ENCODE measurements at places on chromosomes 5 and 9.
A peak's percentile ranks its signal among the peaks of the same experiment; 100 is the strongest.

GRCh38 chr5:148794275-148794674 is 32.1 kb upstream of the ADRB2 start:
- H3K27ac ChIP-seq, result no peak overlapping the region
- H3K4me3 ChIP-seq, result no peak overlapping the region
- H3K4me1 ChIP-seq, result no peaks in the 10 kb centered on the region
- peaks cover 25% of the 10 kb centered on the region for H3K27me3 ChIP-seq
- no peaks in the 10 kb centered on the region for H3K36me3 ChIP-seq

- DNase-seq, result peak; percentile 99
- peak within 1 kb of the TSS; percentile 93 for H3K4me3 ChIP-seq
- H3K27ac ChIP-seq, result peak within 1 kb of the TSS; percentile 92
Observed at GRCh38 chr9:137254624-137255447, at the start of gene NELFB. NELFB (plus strand) TSS chr9:137255327.

DNA sequence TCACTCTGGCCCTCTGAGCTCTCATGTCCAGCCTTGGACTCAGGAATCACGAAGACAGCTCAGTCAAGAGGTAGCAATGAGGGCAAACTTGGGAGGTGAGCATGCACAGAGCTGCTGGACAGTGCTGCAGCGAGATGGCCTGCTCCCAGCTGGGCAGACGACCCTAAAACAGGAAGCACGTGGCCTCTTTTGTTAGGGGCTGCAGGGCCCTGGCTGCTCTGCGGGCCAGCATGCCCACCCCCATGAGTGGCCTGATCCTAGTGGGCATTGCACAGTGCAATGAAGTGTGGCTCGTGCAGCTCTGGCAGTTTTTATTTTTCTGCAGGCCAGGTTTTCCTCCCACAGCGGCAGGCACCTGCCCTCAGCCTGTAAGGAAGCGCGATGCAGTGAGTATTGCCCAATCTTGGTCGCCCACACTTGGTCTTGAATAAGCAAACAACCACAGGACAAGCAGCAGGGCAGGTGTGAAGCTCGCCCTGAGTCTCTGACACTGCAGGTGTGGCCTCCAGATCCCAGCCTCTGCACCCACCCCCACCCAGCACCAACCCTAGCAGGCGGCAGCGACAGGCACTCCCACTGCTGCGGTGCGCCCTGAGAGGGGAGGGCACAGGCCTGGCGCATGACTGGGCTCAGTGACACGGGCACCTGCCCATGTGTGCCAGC is 60.8 kb downstream of the SEMA4D start:
- no peaks in the 10 kb centered on the region for H3K27me3 ChIP-seq
- no peak for DNase-seq
- H3K4me1 ChIP-seq, result peaks cover 69% of the 10 kb centered on the region

DNA sequence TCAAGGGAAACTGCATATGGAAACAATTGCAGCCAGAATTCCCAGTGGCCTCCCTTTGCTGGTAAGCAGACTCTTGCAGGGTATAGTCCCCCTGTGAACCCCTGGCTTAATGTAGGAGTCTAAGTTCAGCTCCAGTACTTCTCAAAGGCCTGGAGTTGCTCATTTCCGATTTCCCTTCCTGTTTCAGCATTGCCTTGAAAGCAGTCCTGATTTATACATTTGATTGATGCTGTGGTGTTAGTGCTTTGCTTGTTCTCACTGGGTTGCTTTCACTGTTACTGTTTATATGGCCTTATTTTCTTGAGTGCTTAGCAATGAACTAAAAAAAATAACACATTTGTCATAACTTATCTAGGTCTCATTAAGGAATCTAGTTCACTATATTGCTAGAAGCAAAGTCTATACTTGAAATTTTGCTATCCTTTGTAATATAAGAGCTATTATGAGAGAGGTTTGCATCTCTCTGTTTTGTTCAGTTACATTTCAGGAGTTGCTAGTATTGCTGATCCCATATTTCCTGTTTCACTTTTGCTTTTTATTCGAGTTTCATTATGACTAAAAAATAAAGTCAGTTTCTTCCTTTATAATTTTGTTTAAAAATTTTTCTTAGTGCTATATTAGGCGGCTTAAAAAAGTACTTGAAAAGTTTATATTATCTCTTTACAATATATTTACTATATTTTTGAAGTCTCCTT is 122.4 kb upstream of the NMUR2 start:
- H3K27me3 ChIP-seq, result peaks cover 2% of the 10 kb centered on the region
- no peak for DNase-seq
- no peak overlapping the region for H3K27ac ChIP-seq
- no peaks in the 10 kb centered on the region for H3K36me3 ChIP-seq

GRCh38 chr9:113590991-113591898 is 127.7 kb downstream of the RGS3 start:
- no peak overlapping the region for H3K4me3 ChIP-seq
- H3K36me3 ChIP-seq, result peaks cover 12% of the 10 kb centered on the region
- no peak overlapping the region for H3K27ac ChIP-seq
- peak; percentile 91 for DNase-seq
- peaks cover 46% of the 10 kb centered on the region for H3K4me1 ChIP-seq

DNA sequence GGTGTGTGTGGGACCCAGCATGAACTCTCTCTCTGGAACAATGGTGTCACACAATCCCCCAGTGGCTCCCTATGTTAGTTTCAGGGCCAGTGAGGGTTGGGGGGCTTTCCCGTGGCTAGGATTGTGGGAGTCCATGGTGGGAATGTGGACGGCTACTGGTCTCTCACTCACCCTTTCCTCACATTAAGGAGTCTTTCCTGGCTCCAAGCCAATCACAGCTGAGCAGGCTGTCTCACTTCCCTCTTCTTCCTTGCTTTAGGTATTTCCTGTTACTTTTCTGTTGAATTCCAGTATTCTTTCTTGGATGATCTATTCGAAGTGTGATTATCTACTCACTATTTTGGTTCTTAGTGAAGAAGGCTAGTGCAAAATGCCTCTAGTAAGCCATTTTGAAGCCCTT is 324.4 kb upstream of the MPDZ start:
- H3K27me3 ChIP-seq, result peaks cover 2% of the 10 kb centered on the region
- H3K36me3 ChIP-seq, result peaks cover 8% of the 10 kb centered on the region
- no peak overlapping the region for H3K27ac ChIP-seq
- peaks cover 37% of the 10 kb centered on the region for H3K4me1 ChIP-seq
- H3K4me3 ChIP-seq, result no peak overlapping the region

DNA sequence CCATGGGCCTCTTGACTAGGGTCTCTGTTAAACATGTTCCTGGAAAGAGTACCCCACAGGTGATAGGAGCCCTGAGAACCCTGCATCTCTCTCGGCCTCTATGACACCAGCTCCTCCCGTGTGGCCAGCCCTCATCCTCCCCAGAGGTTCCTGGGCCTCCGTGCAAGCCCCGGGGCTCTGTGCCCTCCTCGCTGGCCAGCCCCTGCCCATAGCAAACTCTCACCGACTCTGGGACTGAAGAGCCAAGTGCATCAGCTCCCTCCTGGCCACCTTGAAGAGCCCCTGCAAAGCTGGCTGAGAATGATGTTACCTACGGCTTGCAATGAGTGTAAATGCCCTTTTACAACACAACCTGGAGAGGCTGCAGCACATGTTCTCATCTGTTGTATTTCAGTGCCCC is 224.4 kb downstream of the ROR2 start:
- H3K27me3 ChIP-seq, result no peaks in the 10 kb centered on the region
- H3K4me3 ChIP-seq, result no peak overlapping the region
- no peak overlapping the region for H3K27ac ChIP-seq
- peaks cover 34% of the 10 kb centered on the region for H3K4me1 ChIP-seq
- DNase-seq, result no peak

GRCh38 chr5:135887881-135888614 is 7.6 kb downstream of the IL9 start:
- peaks cover 15% of the 10 kb centered on the region for H3K4me1 ChIP-seq
- H3K4me3 ChIP-seq, result no peak overlapping the region
- DNase-seq, result peak; percentile 55
- H3K27ac ChIP-seq, result no peak overlapping the region

- no peak overlapping the region for H3K4me3 ChIP-seq
- H3K27ac ChIP-seq, result no peak overlapping the region
- H3K4me1 ChIP-seq, result peaks cover 3% of the 10 kb centered on the region
Observed at GRCh38 chr5:89537800-89538199, 654.8 kb upstream of the MEF2C start.

- H3K27ac ChIP-seq, result no peak overlapping the region
- no peak for DNase-seq
- H3K27me3 ChIP-seq, result peaks cover 3% of the 10 kb centered on the region
- no peaks in the 10 kb centered on the region for H3K36me3 ChIP-seq
- H3K4me1 ChIP-seq, result peaks cover 6% of the 10 kb centered on the region
Observed at GRCh38 chr5:53730943-53731342, 170.5 kb downstream of the NDUFS4 start.

DNA sequence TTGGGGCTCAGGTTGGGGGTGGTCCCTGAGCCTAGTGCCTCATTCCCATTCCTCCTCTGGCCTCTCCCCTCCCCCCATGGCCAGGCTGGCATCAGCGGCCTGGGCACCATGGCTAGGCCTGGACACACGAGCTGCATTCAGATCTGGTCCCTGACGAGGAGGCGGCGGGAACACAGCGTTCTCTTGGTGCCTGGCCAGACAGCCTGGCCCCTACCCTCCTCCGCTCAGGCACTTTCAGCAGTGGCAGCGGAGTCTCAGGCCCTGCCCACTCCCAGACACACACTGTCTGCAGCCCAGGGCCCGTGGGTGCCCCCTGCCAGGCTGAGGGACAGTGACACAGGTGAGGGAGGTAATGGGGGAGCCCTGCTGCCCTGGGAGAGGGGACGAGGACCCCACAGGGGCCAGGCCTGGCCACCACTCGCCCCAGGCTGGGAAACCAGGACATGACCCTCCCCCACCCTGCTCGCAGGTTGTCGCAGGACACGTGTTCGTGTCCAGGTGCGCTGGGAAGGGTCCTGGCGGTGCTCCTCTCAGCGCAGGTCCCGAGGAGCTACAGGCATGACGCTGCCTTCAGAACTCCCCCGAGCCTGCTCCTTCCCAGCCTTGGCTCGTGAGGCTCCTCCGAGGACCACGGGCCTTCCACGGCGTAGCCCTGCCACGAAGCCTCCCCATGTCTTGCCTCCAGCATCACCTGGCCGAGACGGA is 19.9 kb upstream of the UBAC1 start:
- DNase-seq, result no peak
- H3K36me3 ChIP-seq, result no peaks in the 10 kb centered on the region
- no peak overlapping the region for H3K27ac ChIP-seq
- H3K4me3 ChIP-seq, result no peak overlapping the region
- H3K4me1 ChIP-seq, result peaks cover 35% of the 10 kb centered on the region
- peaks cover 8% of the 10 kb centered on the region for H3K27me3 ChIP-seq

GRCh38 chr9:97592126-97592525 is 41.0 kb downstream of the TSTD2 start:
- no peak overlapping the region for H3K27ac ChIP-seq
- peaks cover 10% of the 10 kb centered on the region for H3K36me3 ChIP-seq
- H3K4me3 ChIP-seq, result no peak overlapping the region
- H3K27me3 ChIP-seq, result peaks cover 11% of the 10 kb centered on the region
- peaks cover 6% of the 10 kb centered on the region for H3K4me1 ChIP-seq
- DNase-seq, result no peak

GRCh38 chr5:179268966-179269693 is 76.1 kb downstream of the ADAMTS2 start:
- H3K27me3 ChIP-seq, result peaks cover 9% of the 10 kb centered on the region
- DNase-seq, result no peak
- no peak overlapping the region for H3K4me3 ChIP-seq
- peaks cover 4% of the 10 kb centered on the region for H3K36me3 ChIP-seq

- H3K27ac ChIP-seq, result no peak overlapping the region
- peaks cover 97% of the 10 kb centered on the region for H3K36me3 ChIP-seq
- no peak for DNase-seq
- peaks cover 53% of the 10 kb centered on the region for H3K4me1 ChIP-seq
- no peaks in the 10 kb centered on the region for H3K27me3 ChIP-seq
Observed at GRCh38 chr5:16685069-16685468, 68.3 kb upstream of the RETREG1 start.

DNA sequence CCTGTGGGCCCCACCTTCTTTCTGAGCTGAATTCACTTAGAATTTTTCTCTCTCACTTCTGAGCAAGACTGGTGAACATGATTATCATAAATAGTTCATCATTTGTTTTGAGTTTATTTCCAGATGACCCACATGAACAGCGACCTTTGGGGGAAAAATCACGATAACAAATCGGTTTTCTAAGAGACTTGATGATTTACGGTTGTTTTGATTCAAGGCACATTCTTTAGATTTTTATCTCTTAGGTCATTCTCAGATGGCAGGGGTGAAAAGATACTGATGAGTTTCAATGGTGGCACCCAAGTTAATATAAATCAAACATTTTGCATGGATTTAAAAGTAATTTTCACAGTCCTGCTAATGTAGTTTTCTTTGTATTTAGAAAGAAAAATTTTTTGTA is 95.1 kb downstream of the DMXL1 start:
- no peak for DNase-seq
- H3K4me3 ChIP-seq, result no peak overlapping the region
- H3K27ac ChIP-seq, result no peak overlapping the region
- H3K4me1 ChIP-seq, result no peaks in the 10 kb centered on the region

- H3K27me3 ChIP-seq, result peaks cover 3% of the 10 kb centered on the region
- peaks cover 6% of the 10 kb centered on the region for H3K36me3 ChIP-seq
- peaks cover 7% of the 10 kb centered on the region for H3K4me1 ChIP-seq
- no peak overlapping the region for H3K27ac ChIP-seq
- no peak overlapping the region for H3K4me3 ChIP-seq
Observed at GRCh38 chr5:33824516-33825195, 67.1 kb downstream of the ADAMTS12 start.

DNA sequence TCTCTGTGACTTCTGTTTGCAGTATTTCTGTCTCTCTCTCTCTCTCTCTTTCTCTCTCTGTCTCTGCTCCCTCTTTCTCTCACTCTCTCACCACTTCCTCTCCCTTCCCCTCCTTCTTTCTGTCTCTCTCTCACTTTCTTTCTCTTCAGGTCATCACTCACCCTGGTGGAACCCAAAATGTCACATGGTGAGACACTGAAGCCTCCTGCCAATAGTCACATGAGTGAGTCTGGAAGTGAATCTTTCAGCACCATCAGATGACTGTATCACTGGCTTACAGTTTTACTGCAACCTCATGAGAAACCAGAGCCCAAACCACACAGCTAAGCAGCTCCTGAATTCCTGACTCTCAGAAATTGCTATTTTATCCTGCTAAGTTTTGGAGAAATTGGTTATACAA is 414.6 kb downstream of the CAAP1 start:
- no peaks in the 10 kb centered on the region for H3K36me3 ChIP-seq
- no peak overlapping the region for H3K4me3 ChIP-seq
- no peak overlapping the region for H3K27ac ChIP-seq
- no peaks in the 10 kb centered on the region for H3K27me3 ChIP-seq
- DNase-seq, result no peak

- no peak overlapping the region for H3K27ac ChIP-seq
- H3K4me3 ChIP-seq, result no peak overlapping the region
- no peaks in the 10 kb centered on the region for H3K4me1 ChIP-seq
- no peak for DNase-seq
Observed at GRCh38 chr5:169956756-169957155, 23.5 kb downstream of the INSYN2B start.

- no peak overlapping the region for H3K4me3 ChIP-seq
- H3K27ac ChIP-seq, result no peak overlapping the region
Observed at GRCh38 chr5:88380332-88380731, 111.7 kb upstream of the TMEM161B start.
